ENCODE measurements at places on chromosomes 7 and 10.

GRCh38 chr10:58820386-58820785 is 307.7 kb downstream of the BICC1 start:
- no peak for ATAC-seq

DNA sequence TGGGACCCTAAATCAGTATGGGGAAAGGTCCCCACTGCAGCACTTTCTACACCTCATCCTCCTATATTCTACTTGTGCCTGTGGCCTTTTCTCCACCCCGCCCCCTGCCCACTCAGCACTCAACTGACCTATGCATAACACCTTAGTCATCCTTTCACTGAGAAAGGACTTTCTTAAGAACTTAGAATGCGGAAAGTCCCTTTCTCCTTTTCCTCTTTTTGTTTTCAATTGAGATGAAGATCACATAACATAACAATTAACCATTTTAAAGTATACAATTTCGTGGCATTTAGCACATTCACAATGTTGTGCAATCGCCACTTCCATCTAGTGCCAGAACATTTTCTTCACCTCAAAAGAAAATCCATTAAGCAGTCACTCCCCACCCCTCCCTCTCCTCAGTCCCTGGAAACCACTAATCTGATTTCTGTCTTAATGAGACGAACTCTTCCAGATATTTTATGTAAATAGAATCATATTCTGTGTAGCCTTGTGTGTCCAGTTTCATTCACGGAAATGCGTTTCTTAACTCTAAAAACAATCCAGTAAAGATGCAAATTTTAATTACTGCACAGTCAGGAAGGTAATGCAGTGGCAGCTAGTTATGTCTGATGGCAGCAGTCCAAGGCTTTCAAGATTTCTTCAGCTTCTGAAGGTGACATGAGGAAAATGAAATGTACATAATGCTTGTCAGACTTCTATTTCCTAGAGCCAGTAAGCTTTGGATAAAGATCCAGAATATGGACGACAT is 41.7 kb downstream of the FAS start:
- ATAC-seq, result no peak

GRCh38 chr10:8539056-8539455 is 484.6 kb downstream of the GATA3 start:
- ATAC-seq, result no peak

- ATAC-seq, result no peak
Observed at GRCh38 chr7:142914121-142914520, 19.4 kb downstream of the TRPV5 start.

- ATAC-seq, result no peak
Observed at GRCh38 chr7:1847260-1848001, 177.4 kb downstream of the ELFN1 start.

DNA sequence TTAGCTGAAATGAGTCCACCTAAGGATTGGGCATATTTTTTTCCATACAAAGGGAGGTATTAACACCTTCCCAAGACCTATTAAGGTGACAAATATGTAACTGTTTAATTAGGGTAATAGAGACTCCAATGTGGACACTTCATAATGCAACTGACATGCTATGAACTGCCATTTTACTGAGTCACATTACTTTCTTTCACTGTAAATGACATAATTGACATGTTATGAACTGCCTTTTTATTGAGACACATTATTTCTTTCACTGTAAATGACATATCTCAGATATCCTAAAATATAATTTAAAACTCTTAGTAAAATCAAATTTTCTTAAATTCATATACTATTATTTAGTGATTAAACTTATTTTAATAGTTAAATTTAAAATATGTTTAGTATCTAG is 528.8 kb upstream of the PCDH15 start:
- ATAC-seq, result no peak

DNA sequence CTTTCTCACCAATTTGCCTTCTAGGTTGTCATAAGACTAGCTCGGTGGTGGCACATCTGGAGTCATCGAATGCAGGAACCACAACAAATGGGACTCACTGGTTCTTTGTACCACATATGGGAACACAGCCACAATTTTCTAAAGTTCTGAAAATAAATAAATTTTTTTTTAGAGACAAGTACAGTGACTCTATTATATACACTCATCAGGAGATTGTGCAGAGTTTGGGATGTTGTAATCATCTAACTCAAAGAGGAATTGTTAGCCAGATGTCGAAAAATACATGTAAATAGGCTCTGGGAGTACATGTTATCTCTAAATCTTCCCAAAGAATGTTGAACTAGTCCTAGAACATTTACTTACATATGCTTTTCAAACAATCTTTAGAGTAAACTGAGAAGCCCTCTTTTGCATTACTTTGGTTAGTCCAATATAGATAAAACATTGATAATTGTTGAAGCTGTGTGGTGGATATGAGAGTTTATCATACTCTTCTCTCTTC is 19.6 kb upstream of the SEPTIN7 start:
- no peak for ATAC-seq

DNA sequence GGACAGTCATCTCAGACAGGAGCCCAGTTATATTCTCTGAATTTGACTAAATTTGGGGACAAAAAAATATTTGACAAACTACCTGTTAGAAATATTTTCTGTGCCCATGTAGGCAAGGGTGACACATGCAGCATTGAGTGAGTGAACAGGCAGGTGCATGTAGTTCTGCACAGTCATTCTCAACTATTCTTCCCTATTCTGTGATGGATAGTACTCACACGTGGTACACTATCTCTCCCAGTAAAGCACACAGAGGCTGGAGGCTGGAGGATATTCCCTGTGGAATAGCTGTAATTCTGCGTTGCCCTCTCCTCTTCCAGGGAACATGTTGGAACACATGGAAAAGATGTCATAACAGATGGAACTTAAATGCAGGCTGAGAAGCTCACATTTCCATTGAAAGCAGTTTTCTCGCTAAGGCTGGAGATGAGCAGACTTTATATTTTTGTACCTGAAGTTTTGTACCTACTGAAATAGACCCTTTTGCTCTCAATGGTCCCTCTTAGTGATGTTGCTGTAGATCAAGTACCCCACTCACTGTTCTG is 75.0 kb downstream of the GPR141 start:
- no peak for ATAC-seq

DNA sequence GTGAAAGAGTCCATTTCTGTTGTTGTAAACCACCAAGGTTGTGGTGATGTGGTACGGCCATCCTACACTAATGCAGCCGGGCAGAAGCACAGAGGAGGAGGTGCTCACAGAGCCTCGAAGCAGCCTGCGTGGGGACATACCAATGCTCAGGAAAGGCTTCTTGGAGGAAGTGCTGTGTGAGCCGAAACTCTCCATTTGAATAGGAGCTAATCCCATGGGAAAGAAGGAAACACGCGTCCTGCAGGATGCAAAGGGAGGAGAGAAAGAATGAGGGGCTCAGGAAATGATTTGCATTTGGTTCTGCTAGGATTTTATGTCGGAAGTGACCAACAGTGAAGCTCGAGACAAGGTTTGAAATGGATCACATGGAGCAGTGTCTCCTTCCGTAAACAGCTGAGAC is 477.9 kb upstream of the ANKRD30A start:
- no peak for ATAC-seq

DNA sequence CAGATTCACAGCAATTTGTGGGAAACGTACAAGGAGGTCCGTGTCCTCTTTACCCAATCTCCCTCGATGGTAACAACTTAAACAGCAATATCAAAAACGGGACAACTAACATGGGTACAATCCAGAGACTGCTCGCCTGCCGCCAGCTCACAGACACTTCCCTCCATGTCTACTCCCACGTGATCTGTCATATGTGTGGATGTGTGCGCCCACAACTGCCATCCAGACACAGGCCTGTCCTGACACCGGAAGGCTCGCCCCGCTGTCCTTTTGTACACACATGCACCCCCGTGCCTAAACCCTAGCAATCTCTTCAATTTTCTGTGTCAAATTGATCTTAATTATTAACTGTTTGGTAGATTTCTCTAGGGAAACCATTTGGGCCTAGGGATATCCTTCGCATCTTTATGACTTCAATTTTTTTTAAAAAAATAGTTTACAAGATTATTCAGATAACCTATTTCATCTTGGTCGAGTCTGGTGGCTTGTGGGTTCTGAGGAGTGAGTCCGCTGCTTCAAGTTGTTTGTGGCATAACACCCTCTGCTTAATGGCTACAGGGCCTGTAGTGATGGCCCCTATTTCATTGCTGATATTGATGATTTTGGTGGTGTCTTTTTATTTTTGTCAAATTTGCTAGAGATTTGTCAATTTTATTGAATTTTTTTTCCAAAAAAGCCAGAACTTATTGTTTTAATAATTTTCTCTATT is 260.6 kb downstream of the MAD1L1 start:
- no peak for ATAC-seq

DNA sequence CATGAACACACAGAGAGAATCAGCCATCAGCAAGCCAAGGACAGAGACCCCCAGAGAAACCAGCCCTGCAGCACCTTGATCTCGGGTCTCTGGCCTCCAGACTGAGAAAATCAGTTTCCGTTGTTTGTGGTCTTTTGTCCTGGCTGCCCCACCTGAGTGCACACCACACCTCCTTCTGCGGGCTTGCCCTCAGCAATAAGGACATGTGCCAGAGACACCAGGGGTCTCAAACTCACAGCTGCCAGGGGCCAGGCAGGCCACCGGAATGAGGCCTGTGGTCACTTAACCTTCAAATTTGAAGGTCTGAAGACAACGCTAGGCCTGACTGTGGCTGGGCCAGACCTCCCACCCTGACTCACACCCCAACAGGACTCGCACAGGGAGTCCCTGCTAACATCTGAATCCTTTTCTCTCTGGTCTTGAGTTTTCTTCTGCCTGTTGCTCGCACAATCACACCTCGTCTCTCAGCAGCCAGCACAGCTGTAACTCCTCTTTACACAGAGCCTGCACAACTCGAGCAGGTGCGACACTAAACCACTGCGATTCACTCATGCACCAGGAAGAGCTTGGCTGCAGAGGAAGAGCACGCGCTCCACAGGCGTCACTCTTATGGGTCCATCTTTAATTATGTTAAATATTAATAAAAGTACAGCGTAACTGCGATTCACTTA is 86.2 kb downstream of the CHST15 start:
- ATAC-seq, result no peak

- ATAC-seq, result no peak
Observed at GRCh38 chr10:86058964-86059363, 307.6 kb downstream of the GRID1 start.

GRCh38 chr10:63887023-63887589 is 365.9 kb downstream of the REEP3 start:
- ATAC-seq, result no peak

DNA sequence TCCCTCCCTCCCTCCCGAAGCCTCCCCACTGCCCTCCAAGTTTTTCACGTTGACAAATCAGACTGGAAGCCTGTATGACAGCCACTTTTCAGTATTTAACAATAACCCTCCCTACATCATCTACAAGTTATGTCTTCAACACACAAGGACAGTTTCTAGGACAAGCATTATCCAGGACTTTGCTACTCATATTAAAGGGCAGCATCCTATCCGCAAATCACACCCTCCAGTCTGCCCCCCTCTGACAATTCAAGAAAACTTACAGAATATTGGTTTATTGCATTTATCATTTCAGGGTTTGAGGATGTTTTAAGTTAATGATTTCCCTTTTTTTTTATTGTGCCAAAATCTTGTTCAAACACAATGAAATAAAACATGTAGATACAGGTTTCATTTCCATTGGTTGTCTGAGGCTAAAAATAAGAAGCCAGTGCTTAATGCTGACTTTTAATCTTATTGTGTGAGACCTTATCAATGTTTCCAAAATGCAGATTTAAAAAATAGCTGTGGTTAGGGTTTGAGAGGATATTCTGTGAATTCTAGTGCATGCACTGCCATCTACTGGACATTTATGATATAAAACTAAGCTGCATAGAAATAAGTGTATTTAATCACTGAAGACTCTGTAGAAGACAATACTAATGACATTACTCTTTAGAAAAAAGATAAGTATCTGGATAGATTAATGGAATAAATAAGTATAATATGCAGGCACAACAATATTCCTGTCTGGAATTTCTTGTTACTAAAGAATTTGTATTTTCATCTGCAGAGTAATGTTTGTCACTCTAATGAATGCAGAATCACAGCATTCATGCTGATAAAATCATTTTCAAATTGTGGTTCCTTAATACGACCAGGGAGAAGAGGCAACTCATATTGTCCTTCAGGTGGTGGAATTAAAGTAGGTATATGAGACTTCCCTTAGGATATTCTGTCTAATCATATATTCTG is 64.1 kb downstream of the CAV1 start:
- ATAC-seq, result no peak
